Central memory CD4-positive, alpha-beta T cell (primary cell): ENCODE measurements at places on chromosomes 4 and X.

GRCh38 chrX:154096140-154097002 is 1.1 kb downstream of the MECP2 start:
- DNase-seq, result peak; percentile 14

DNA sequence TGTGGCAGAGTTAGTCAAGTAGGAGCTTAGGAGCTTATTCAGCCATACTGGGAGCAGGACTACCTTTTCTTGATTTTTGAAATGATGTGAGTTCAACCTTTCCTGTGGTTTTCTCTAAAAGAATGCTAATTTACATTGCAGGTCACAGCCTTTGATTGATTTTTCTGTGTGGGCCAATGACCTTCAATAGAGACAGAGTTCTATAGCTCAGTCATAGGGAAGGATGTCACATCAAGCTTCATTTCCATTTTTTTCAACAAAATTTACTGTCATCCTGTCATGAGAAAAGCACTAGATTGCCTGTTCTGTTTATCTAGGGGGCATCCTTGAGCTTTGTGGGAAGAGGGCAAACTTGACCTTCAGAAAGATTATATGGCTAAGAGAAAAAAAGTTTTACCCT is 448.7 kb downstream of the MID1IP1 start:
- no peak for DNase-seq

DNA sequence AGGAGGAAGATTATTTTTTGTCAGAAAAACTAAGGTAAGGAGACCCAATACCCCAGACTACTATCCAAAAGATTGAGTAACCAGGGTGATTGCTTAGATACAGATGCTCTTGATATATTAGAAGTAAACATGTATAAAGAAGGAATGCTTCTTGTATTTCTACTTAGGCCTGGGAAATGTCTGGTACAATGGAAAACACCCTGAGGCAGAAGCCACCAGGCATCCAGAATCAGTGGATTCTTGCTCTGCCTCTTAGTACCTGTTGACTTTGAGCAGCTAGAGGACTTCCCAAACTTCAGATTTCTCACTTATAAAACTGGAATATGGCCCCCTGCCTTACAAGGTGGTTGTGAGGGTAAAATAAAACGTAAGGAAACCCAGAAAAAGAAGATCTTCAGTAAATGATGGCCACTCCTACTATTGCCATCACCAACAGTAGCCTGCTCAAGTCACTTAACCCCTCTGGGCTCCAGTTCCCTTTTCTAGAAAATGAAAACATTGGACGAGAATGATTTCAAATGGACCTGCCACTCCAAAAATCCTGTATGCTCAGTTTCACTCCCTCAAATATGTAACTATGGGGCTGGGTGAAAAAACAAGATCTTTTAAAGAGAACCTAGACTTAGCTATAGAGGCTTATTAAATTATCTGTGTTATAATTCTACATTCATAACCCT is 56.6 kb downstream of the AMELX start:
- DNase-seq, result no peak

GRCh38 chr4:77430847-77431246 is 174.8 kb upstream of the CXCL13 start:
- no peak for DNase-seq

DNA sequence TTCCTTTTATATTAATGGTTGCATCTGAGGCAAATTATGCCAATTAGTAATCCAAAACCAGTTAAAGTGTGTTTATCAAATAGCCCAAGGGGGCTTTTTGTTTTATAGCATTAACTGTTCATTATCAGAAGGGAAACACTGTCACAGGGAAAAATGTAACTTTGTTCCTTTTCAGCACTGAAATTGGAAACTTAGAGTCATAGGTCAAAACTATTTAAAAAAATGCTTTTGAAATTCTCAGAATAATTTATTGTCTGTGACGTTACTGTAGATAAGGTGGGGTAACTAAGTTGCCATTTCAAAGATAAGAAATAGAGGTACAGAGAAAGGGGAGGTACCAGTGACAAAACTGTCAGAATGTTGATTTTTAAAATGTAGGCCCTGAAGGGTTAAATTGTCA is 129.3 kb downstream of the AKAP4 start:
- no peak for DNase-seq
